Lower leg skin (tissue), 4 donors: ENCODE measurements at places on chromosomes 6 and 20. TPM values are rescaled to one million over a fixed set of nuclear protein-coding genes. Genes with fewer than 3 reads are reported as not detected.

PTK7 gene
- 51.2 TPM for total RNA-seq

LPIN3 gene
- total RNA-seq, result 54.5 TPM

- no peak for DNase-seq
Measured at GRCh38 chr20:17956099-17956685, 12.4 kb downstream of the SNX5 start.

DNA sequence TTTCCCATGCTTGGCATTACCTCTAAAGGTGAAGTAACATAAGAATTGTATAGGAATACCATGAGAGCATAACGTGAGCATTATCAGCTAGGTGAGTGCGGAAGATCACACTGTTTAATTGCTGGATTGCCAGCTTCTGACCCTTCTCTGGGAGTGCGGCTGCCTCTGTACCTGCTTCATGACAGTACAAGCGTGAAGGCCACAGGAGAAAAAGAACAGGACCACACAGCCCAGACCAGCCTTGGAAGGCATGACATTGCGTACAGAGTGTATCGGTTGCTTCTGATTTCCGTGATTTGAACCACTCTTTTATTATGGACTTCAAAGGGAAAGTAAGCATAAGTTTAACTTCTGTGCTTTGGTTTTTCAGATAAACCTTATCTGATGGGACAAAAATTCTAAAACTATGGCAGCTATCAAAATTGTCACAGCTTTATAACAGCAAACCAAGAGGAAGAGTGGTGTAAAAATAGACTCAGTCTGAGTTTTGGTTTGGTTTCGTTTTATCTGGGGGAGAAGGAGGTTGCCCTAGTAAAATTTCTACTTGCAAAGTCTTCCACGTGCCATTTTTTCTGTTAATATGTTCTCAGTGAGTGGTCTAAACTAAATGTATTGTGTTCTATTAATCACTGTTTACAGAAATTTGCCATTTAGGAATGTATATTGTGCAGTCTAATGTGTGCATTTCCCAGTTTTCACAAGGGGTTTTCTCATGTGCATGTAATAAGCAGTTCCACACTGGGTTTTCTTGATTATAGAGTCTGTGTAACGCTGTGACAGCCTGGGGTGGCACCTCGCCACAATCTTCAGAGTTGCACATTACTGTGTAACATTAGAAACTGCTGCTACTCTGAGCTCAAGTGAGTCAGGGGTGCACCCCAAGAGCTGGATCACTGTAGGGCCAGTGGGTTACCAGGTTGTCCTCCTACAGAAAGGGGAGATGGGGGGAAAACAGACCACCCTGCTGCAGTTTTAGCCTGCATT lies 97.3 kb downstream of the RPP40 start:
- DNase-seq, result no peak

- no peak for DNase-seq
Measured at GRCh38 chr6:72621291-72622093, at the start of gene KCNQ5. Gene KCNQ5 (plus strand): TSS chr6:72622064.

- DNase-seq, result no peak
Measured at GRCh38 chr20:24045621-24046318, 57.2 kb upstream of the GGTLC1 start.
